ENCODE measurements at places on chromosomes 16 and 17.
A peak's percentile ranks its signal among the peaks of the same experiment; 100 is the strongest.

- DNase-seq, result no peak
These were observed 42.4 kb upstream of the CES5A start for GRCh38 chr16:55917373-55918160.

DNA sequence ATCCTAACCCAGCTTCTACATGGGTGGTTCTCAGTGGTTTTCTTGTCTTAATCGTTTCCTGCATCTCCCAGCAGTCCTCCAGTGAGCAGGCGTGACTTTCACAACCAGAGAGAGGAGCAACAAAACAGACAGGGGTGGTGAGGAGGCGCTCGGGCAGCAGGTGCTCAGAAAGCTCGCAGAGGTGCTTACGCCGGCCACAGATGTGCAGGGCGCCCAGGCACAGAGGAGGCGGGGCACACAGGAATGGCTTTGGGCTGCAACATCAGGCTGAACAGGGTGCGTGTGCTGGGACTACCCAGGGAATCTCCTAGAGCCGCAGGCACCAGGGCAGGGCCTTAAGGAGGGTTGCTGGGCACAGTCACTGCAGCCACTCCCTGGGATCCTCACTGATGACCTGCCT is 32.6 kb downstream of the KLHDC4 start:
- DNase-seq, result no peak

DNA sequence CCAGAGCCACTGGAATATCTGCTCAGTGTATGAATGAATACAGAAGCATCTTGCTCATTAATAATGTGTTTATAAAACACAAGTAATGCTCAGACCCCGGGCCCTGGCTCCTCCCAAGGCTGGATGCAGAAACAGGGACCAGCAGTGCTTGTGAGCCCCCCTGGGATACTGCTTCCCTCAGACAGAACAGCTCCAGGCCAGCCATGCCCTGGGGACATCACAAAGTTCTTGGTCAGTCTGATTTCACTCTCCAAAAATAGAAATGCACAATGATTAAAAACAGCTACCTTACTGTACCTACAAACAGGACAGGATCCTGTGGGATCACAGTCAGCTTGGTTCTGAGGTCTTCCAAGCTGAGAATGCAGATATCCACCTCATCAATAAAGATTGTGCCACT is 68.2 kb downstream of the ABCC12 start:
- DNase-seq, result no peak

DNA sequence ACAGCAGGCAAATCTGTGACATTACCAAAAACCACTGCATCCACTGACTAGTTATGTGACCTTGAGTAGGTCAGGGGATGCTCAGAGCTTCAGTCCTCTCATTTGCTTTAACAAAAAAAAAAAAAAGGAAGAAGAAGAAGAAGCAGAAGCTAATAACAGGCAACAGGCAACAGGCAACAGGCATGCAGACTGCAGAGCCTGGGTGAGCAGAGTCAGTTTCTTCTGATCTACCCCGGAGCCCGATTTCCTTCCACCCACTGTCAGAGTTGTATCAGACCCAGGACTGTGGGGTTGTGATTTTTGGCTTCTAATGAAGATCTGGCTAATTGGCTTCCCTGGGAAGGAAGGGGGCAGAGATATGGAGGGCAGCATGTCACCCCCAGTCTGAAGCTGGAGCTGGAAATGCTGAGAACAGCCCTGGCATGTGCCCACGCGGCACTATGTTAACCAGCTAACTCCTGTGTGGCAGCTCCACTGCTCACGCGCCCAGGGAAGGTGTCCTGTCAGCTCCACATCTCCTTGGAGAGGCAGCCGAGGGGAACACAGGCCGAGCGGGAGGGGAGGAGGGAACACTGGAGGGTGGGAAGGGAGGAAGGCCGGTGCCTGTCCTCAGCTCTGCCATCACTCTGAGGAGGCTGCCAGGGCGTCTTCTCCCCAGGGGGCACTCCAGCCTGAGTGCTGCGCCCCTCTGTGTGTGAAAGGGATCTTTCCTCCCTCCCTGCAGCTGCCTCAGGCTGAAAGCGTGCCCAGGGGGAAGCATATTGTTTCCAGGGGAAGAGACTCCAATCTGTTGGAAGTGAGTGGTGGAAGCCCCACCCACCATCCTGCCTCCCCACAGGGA is 17.6 kb downstream of the SRCIN1 start:
- no peak for DNase-seq

- no peak for DNase-seq
These were observed 191.0 kb downstream of the IRF8 start for GRCh38 chr16:86089991-86090390.

DNA sequence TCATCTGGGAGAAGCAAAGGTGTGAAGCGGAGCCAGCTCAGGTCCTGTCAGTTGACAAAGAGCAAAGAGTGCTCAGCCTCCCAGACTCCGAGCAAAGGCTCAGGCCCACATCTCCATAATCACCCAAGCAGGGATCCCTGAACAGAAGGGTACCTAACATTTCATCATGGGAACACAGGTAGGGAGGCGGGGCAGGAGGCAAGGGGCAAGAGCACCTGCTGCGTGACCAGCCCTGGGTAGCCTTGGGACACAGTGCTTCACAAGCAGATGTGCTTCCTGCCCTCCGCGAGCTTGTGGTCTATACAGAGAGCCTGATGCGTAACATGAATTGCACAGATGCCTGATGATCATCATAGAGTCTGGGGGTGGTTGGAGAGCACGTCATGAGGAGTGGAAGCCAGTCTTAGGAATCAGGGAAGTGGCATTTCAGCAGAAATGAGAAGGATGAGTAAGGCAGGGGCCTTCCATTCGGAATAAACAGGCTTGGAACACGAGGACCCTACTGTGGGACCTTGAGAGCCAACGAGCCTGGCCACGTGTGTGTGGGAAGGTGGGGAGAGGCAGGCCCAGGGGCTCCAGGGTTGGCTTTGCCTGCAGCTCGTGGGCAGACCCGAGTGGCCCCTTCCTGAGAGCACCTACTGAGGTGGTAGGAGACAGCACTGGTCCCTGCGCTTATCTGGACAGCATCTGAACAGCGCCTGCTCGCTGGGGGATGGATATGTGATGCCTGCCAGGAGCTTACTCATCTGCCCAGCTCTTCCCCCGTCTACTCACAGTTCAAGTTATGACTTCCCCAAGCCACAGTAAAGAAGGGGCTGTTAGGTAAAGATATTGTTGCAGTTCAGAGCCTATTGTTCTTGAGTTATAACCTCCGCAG is 125.8 kb downstream of the CCDC182 start:
- DNase-seq, result no peak

DNA sequence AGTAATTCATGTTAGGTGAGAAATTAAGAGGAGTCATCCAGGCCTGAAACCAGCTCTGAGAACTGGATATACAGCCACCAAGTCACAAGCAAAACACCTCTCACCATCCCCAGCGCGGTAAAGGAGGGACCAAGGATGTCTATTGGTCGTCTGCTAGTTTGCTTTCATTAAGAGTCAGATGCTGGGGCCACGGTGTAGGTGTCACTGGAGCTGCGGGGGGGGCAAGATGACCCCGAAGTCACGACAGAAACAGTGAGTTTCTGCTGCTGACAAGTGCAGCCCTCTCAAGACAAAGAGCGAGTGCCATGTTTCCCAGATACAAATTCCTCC is 790 bp downstream of the NCBP3 start:
- DNase-seq, result peak; percentile 10

- no peak for DNase-seq
These were observed 14.9 kb downstream of the LDHD start for GRCh38 chr16:75101635-75102034.

Measured in CD4-positive, alpha-beta memory T cell (primary cell).